HS-27A (cell line): ENCODE measurements at places on chromosomes 6 and 20.

DNA sequence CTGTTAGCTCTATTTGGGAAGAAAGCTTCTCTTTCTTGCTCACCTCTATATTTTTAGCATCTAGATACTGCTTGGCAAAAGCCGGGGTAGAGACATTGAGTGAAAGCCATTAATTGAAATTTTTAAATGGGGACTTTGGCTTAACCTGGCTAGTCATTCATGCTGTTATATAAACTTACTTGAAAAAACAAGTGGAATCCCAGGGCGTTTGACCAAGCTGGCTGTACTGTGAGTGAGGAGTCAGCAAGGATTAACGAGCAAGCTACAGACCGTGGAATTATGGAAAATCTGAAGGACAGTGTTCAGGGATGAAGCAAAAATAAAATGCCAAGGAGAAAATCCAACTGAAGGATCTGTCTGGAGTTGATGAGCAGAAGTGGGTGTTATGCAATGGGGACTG, 232.0 kb downstream of the GRM1 start:
- DNase-seq, result no peak

GRCh38 chr6:93322651-93323050, 96.7 kb downstream of the EPHA7 start:
- no peak for DNase-seq

GRCh38 chr6:10219510-10219909, 195.4 kb downstream of the TFAP2A start:
- no peak for DNase-seq

DNA sequence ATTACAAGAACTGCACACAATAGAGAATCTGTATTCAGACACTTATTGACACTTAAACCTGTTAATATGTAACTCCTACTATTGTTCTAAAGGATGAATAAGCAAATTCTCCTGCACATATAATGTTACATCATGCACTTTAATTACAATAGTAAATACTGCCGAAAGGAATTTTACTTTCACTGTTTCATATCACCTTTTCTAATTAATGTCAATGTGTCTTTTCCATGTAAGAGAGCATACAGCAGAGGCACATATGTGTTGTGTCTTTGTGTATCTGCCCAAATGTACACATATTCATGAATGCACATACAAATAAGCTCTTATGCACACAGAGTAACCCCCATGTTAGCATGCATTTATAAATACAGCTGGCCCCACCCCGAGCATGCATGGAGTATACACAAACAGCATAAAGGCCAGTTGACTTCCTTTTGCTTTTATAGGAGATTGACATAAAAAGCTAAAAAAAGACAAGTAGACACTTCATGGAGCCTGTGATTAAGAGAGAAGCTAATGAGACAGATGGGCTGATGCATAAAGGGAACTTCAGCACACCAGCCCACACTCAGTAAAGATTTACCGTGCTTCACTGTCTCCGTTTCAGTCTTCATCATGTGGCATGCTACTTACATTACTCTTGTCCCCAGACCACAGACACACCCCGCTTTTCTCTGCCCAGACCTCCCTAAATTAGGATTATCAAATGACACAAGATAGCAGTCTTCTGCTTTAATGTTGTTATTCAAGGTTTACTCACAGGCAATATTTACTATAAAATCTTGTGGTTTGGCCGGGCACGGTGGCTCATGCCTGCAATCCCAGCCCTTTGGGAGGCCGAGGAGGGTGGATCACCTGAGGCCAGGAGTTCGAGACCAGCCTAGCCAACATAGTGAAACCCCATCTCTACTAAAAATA, 184.6 kb downstream of the ATXN1 start:
- DNase-seq, result no peak

GRCh38 chr6:134031696-134032255, 20.6 kb downstream of the SLC2A12 start:
- no peak for DNase-seq

- DNase-seq, result no peak
Observed at GRCh38 chr20:24148372-24148771, 159.8 kb upstream of the GGTLC1 start.

DNA sequence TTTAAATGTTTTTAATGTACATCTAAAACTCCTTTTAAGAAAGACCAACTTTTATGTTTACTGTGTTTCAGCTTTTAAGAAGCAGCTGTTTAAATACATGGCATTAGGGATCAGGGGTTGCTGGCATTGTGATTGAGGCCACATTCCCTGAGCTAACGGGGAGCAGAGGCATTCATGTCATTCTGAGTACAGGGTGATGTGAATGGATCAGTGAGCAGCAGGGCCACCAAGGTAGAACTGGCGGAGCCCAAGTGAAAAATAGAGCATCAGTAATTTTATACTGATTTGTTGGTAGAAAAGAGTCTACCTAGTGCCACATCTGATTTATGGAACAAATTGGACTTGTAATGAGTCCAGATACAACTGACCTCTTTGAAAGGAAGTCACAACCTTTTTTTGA, 467.3 kb downstream of the ADGRB3 start:
- DNase-seq, result no peak
